Lower leg skin (tissue), 4 donors: ENCODE measurements at places on chromosomes 2 and 18. TPM values are rescaled to one million over a fixed set of nuclear protein-coding genes. Genes with fewer than 3 reads are reported as not detected.

GRCh38 chr2:178333851-178334250 is 117.1 kb downstream of the PRKRA start:
- DNase-seq, result no peak

Gene NEB
- 15.6 TPM for total RNA-seq

- no peak for DNase-seq
Observed at GRCh38 chr18:57959278-57959677, 84.7 kb upstream of the NEDD4L start.

Gene RTP5
- total RNA-seq, result not detected

DNA sequence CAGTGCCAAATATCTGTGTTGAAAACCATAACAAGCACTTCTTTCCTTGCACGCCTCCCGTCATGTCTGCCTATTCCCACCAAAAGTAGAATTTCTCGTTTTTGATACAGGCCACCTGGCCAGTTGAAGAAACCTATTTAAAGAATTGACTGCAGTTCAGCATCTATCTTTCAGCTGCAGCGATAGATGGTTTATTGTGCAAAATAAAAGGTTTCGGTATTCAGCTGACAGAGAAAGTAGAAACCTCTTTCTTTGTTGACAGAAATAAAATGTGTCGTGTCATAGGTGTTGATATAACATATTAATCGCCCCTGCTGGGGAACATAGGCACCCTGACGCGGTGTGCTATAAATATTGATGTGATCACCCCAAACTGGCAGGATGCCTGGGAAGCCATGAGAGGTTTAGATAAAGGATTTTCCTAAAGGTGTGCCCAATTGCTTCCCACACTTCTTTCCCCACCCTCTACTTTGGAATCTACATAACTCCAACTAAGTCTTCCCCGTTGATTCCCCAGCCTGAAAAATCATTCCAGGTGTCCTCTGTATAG is 570.4 kb downstream of the CCDC85A start:
- no peak for DNase-seq

GRCh38 chr2:170006587-170007325 is 171.2 kb upstream of the MYO3B start:
- no peak for DNase-seq

Gene KLHL30
- total RNA-seq, result 0.49 TPM

- no peak for DNase-seq
Observed at GRCh38 chr2:69185807-69186206, 172.8 kb downstream of the ANTXR1 start.

DNA sequence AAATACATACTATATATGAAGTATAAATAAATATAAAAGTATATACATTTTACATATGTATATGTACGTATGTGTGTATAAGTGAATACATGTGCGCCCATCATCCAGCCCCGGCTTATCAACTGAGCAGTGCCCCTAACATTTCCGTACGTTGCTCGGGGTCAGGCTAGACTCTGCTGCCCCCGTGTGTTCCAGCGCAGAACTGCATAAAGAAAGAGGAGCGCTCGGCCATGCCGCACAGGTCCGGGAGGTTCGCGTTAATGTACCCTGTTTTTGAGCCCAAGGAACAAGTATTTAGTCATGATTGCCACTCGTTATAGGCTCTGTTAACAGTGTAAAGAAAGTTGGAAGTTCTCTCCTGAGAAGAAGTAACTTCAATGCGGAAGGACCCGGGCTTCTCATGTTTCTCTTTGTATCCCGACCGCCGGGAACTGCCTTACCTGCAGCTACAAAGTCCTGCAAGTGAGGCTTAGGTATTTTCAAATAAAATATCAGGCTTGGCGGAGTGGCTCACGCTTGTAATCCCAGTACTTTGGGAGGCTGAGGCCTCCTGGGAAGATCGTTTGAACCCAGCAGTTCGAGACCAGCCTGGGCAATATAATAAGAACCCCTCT is 55.7 kb downstream of the CD8B2 start:
- DNase-seq, result peak; percentile 60

DNA sequence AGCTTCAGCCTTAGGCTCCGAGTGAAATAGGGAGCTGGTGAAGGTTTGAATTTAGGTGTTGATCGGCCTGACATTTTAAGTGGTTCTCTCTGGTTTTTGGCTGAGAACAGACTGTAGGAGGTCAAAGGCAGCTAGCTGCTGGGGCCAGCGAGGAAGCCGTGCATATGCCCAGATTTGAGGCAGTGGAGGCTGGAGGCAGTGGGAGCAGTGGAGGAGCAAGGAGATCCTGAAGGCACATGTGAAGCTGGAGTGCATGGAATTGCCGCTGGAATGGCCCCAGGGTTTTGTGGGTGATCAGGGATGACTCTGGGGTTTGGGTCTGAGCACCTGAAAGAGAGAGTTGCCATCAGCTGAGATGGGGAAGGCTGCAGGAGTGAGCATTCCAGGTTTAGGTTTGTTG is 25.1 kb downstream of the STEAP3 start:
- peak; percentile 62 for DNase-seq

- no peak for DNase-seq
Observed at GRCh38 chr2:71643674-71644357, 190.5 kb downstream of the DYSF start.
